ENCODE measurements at places on chromosomes 13 and 19.

- DNase-seq = no peak
These were observed 203.8 kb downstream of the GPC6 start for GRCh38 chr13:93430381-93430780.

DNA sequence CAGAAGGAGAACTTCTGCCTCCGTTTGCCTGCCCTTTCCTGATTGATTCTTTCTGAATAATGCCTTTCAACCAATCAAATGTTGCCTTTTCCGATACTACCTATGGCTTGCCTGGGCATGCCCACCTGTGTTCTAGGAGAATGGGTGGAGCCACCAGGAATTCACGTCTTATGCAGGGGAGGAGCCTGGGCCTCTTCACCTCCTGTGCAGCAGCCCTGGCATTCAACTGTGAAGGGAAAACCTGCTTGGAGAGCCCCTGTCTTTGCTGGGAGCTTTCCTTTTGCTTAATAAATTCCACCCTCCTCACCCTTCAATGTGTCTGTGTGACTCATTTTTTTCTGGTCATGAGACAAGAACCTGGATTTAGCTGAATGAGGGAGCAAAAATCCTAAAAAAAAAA lies 730.7 kb downstream of the UQCRFS1 start:
- DNase-seq = no peak

DNA sequence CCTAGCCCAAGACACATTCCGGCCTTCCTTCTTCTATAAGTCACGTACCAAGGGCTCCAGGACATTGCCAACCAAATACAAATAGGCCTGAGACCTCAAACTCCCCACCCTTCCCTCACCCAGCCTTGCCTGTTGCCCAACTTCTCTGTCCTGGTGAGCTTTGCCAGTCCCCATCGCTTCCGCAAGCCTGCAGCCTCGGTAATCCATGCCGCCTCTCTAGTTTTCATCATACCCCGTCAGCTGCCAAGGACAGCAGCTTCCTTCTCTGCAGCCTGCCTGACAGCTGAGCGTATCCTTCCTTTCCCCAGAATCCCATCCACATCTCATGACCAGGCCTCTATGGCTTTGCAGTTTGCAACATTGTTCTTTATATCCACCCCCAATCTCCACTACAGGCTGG lies 36.6 kb upstream of the POMP start:
- no peak for DNase-seq

GRCh38 chr19:34366738-34367623 lies 2.0 kb downstream of the GPI start:
- no peak for DNase-seq

DNA sequence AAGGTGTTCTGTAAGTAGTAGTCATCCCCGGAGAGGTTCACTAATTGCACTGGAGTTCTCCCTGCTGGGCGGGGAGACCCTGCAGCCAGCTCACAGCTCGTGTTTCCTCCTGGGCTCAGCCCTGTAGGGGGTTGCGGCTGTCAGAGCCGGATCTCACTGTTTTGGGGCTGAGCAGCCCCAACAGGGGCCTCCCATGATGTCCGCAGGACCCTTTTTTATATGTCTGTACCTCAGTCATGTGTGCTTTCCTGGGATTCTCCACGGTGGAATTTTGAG lies 130.2 kb upstream of the MCF2L start:
- no peak for DNase-seq

DNA sequence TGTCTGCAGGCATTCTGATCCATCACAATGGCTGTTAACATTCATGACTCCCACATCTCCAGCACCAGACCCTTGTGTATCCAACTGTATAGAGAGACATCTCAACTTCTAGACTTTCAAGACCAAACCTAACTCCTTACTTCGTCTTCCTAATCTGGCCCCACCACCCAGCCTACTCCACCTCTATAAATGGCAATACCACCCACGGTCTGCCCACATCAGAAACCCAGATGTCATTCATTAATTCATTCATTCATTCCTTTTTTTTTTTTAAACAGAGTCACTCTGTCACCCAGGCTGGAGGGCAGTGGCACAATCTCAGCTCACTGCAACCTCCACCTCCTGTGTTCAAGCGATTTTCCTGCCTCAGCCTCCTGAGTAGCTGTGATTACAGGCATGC lies 10.4 kb downstream of the GPR42 start:
- no peak for DNase-seq

Measured in activated T-cell treated with anti-CD3 and anti-CD28 coated beads for 1 hour (primary cell).